Activated T-helper 1 cell treated with anti-CD3 and anti-CD28 coated beads, Interleukin-2, amount 50 U/mL, for 16 hours (primary cell): ENCODE measurements at places on chromosomes 4 and X.

DNA sequence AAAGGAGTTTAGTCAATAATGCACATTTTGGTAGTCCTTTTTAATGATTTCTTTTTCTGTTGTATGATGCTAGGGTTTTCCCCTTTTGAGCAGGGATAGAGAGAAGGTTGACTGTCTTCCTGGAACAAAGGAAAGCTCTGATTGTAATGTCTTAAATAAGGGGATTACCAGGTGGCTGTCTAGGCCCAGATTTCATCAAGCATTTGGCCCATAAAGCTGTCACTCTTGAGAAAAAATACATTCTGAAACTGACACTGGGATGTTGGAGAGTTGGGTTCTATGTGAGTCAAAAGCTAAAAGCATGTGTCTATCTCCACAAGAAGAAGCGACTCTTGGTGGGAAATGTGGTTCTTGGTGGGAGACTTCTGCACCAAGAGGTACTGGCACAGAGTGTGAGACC is 26.4 kb downstream of the KIAA1210 start:
- DNase-seq, result no peak

GRCh38 chrX:19344661-19345060 is 934 bp downstream of the PDHA1 start:
- no peak for DNase-seq

DNA sequence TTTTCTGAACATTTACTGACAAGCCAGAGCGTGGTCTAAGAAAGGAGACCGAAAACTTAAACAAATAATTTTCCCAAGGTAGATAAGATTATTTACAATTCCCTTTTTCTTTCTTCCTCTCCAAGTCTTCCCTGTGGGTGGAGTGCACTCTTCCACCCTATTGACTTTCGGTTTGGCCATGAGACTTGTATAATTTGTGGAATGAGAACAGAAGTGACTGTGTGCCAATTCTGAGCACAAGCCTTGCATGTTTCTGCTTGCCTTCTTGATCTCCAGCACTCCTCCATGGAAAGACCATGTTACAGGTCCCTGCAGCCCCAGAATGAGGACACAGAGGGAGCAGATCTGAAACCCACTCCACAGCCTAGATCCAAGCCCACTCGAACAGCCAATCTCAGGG is 150.0 kb upstream of the HPGD start:
- no peak for DNase-seq

GRCh38 chr4:101942891-101943290 is 152.4 kb downstream of the BANK1 start:
- DNase-seq, result no peak

DNA sequence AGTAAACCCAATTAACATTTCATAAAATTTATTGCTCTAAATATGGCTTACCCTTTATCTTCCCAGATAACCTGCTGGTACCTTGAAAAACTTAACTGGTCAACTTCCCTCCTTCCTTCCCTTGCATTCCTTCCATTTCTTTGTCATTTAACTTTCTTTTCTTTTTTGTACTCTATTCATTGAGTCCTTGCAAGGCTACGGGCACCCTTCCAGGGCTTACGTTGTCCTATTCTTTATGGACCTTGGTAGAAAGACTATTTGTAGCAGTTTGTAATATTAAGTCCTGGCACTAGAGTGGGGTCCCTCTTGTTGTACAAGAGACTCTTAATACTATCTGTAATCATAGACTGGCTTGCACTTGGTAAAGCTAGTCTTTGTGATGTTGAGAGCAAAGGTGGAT is 8.0 kb upstream of the GATB start:
- DNase-seq, result no peak

- DNase-seq, result no peak
Observed at GRCh38 chrX:69469975-69470374, 34.2 kb upstream of the NALF2 start.

- no peak for DNase-seq
Observed at GRCh38 chr4:24646798-24647460, 62.6 kb upstream of the DHX15 start.

GRCh38 chrX:69024161-69024736 is 141.0 kb downstream of the PJA1 start:
- no peak for DNase-seq

- DNase-seq, result no peak
Observed at GRCh38 chrX:50691820-50692219, 122.2 kb downstream of the SHROOM4 start.

- no peak for DNase-seq
Observed at GRCh38 chr4:136922066-136922465, 610.2 kb downstream of the PCDH18 start.

- DNase-seq, result no peak
Observed at GRCh38 chr4:72448231-72448630, 120.8 kb downstream of the ADAMTS3 start.

- no peak for DNase-seq
Observed at GRCh38 chr4:100106982-100107381, 83.3 kb downstream of the DDIT4L start.

- DNase-seq, result no peak
Observed at GRCh38 chr4:71163317-71163716, 169.9 kb downstream of the DCK start.

DNA sequence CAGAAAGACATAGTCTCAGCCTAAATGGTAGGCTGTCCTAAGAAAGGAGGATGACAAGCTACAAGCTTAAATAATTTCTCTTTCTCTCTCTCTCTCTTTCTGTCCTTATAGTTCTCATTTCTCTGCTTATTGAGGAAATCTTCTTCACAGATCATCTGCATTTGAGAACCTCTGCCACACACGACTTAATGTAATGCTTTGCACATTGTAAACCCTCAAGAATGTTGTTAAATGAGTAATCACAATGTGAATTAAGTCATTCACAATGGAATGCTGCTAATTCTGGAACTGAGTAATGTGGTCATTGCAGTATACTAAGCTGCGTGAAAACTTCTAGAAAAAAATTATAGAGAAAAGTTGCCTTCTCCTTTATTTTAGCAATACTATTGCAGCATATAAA is 508.9 kb upstream of the FTHL17 start:
- no peak for DNase-seq

GRCh38 chrX:112577146-112577545 is 102.6 kb downstream of the LHFPL1 start:
- DNase-seq, result no peak

DNA sequence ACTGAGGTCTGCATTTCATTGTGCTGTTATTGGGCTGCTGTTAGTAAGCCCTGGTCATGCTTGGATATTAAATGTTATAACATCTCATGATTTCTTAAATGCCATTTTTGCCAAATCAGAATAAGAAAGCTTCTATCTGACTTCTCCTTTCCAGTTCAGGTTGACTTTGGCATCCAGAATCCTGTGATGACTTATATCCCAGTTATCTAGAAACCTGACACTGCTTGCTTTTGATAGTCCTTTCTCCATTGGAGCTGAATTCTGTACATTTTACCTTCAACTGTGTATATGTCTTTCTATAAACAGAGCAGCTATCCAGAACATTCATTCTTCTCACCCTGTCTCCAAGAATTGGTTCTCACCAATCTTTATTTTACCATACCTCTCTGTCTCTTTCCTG is 257.7 kb upstream of the GNPDA2 start:
- DNase-seq, result no peak

- DNase-seq, result no peak
Observed at GRCh38 chr4:83563998-83564397, 28.1 kb downstream of the GPAT3 start.

DNA sequence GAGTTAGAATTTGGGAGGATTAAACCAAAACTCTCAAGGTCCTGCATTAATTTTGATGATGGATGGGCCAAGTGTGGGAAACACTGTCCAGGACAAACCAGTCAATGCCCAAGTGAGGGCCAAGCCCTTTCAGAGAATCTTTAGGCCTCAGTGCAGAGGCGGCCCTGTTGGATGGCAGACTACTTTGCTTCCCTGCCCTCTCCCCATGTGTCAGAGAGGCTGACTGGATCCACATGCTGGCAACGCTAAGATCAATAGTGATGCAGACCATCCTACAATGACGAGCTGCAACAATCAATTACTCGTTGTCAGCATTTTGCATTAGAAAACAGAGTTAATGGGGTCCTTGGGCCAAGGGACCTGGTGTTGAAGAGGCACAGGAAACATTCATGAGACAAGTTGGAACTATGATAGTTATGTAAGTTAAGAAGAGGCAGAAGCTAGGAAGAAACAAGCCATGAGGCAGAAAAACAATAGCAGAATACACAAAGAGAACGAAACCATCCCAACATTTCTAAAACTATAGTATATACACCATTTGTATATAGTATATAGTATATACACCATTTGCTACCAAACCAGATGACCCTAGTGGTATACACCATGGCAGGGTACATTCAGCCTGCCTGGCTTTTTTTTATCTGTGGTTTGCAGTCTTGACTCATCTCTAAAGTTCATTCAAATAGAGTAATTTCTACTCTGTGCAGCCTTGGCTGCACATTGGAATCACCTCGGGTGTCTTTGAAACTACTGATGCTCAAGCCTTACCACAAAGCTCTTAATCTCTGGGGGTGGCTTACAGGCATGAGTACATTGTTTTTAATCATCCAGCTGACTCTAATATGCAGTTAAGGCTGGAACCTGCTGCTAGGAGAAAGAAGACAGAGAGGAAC is 147.7 kb upstream of the GYPA start:
- no peak for DNase-seq

DNA sequence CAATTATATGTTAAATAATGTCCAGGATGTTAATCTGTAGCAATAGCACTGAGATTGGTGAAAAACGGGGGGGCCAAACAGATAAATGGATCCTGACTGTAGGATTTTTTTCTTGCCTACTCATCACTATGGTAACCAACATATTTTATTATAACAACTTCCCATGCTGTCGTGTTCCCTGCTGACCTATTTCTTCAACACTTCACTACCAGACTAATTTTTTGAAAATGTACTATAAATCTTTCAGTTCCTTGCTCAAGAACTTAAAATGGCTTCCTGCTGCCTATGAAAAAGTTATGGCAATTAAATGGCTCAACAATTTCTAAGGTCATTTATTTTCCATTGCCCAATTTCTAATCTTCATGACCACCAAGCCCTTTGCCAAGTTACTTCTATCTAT is 38.9 kb upstream of the CFAP47 start:
- DNase-seq, result no peak

GRCh38 chr4:107220976-107221375 is 184.9 kb upstream of the DKK2 start:
- DNase-seq, result no peak

- DNase-seq, result no peak
Observed at GRCh38 chr4:1760521-1761071, 32.5 kb upstream of the FGFR3 start.

DNA sequence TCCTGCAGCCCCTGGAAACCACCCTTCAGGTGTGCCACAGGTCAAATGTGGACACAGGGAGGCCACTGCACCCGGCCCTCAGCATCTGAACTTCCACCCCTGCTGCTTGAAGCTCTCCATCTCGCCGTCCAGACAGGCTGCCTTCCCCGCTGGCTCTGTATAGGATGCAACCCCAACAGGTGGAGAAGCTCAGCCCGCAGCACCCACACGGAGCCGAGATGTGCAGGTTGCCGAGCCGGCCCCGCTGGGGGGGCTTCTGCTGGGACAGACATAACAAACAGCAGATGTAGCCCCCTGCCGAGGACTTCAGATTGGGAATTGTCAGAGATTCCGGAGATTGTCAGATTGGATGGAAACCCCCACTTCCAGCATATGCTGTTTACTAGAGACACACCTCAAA is 20.5 kb downstream of the TMEM187 start:
- no peak for DNase-seq

DNA sequence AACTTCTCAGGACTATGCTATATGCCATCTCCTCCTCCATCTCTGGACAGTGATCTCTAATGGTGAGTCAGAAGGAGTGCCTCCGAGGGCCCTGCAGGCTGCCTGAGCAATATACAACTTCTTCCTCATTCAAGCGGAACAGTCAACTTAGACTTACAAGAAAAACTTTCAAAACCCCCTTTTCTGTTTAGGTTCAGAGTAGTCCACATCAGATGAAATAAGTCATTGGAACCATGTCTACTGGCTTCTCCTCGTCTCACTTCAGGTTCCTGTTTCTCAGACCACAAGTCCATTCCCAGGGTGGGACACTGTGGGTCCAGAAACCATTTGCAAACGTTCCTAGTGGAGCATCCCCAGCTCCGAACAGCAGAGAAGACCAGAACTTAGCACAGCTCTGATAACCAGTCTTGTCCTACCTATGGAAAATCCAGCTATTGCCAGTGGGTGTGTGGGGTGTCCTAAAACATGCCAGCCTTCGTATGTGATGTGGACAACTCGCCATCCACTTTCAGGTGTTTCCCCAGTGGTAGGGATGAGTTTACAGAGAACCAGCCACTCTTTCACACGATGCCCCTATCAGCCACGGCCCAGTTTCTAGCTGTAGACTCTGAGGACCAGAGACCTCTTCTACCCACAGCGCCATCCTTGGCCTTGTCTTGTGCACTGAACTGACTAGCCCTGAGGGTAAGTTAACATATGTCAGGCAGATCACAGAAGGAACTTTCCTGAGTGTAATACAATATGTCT is 32.7 kb upstream of the NKRF start:
- DNase-seq, result no peak

DNA sequence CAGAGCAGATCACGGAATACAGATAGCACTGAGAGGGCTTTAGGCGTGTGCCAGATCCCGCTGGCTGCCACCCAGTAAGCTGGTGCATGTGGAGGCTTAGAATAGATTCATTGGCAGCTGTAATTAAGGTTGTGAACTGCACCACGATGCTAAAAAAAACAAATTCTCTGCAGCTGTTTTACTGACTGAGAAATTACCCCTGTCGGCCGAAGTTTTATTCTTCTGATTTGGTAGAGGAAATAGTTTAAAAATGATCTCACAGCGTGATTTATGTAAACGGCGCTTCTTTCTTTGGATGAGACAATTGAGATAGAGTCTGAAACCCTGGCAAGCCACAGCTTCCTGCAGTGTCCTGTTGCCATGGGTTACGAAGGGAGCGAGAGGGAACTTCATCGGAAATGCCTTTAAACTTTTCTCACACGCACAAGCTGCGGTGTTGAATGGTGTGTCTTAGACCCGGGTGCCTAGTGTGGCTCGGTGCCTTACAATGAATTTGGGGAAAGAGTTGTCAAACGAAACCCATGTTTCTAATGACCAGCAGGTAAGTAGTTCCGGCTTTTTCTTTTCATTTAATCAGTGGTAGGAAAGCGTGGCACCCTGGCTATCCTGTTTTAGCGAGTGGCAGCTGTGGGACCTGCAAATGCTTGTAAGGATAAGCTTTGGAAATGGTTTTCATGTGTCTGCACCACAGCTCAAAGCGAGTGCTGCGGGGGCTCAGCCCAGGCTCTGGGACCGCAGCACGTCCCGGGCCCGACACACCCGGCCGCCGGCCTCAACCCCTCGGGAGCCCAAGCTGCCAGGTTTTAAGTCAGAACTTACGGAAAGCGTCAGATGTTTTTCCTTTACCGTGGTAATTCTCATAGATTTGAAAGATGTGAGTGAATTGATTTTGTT is 71.7 kb upstream of the HGFAC start:
- no peak for DNase-seq

GRCh38 chr4:8836664-8837171 is 34.9 kb downstream of the HMX1 start:
- no peak for DNase-seq

DNA sequence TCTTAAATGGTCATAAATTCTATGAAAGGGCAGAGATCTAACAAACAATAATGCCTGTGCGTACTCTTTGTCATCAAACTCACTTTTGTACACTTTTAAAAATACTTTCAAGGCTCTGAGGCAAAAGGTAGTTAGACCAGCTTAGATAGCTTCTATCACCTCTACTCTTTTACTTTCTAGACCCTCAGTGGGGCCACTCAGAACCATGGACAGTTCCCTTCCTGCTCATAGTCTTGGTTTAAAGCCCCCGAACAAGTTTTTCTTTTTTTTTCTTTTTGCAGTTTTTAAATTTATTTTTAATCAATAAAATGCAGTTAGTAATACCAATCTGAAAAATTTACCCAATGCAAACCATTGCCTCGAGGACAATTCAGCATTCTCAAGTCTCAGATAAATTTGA is 460.5 kb upstream of the CNKSR2 start:
- DNase-seq, result no peak
